Fibroblast of gingiva (primary cell): ENCODE measurements at places on chromosomes 7 and 10.

GRCh38 chr7:137169282-137169698, 174.2 kb downstream of the PTN start:
- peak; percentile 65 for DNase-seq

- no peak for DNase-seq
Measured at GRCh38 chr7:20287317-20287716, 43.4 kb upstream of the ITGB8 start.

DNA sequence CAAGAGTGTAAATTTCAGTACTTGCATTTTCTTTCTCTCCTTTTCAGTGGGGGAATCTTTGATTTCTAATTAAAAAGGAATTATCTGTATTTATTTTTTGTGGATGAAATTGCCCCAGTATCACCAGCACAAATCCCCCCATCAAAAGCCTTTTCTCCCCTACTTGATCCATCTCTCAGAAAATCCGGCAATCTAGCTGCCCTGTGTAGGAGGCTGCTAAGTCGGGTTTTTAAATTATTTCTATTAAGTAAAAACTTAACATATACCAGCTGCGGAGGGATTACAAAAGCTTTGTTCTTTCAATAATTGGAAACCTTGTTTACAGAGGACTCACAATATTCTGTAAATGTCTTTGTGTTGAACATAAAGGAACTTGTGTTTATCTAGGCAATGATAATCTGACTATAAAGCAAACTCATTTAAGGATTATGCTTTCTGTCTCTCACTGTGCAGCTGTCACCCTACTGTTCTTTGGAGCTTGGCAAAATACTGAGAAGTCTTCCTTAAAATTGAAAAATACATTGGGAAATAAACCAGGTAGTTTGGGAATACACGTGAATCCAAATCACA, 177.4 kb upstream of the PRR15 start:
- no peak for DNase-seq

DNA sequence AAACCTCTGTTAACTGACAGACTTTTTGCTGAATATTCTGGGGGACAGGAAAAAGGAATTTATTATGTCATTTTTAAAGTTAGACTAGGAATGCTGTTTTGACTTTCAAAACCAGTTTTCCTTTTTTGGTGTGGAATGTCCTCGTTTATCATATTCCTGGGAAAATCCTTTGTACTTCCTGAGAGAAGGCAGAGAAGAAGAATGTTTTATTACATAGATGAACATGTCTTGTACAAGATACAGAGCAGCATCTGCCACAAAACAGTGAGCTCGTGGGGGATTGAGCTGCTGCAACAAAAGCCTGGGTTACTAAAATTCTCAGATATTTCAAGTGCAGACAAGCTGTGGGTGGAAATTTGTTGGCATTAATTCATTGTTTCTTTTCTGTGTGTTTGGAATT, 20.2 kb downstream of the MCU start:
- no peak for DNase-seq

- DNase-seq: no peak
Measured at GRCh38 chr10:114402871-114403540, 1.3 kb downstream of the AFAP1L2 start.

DNA sequence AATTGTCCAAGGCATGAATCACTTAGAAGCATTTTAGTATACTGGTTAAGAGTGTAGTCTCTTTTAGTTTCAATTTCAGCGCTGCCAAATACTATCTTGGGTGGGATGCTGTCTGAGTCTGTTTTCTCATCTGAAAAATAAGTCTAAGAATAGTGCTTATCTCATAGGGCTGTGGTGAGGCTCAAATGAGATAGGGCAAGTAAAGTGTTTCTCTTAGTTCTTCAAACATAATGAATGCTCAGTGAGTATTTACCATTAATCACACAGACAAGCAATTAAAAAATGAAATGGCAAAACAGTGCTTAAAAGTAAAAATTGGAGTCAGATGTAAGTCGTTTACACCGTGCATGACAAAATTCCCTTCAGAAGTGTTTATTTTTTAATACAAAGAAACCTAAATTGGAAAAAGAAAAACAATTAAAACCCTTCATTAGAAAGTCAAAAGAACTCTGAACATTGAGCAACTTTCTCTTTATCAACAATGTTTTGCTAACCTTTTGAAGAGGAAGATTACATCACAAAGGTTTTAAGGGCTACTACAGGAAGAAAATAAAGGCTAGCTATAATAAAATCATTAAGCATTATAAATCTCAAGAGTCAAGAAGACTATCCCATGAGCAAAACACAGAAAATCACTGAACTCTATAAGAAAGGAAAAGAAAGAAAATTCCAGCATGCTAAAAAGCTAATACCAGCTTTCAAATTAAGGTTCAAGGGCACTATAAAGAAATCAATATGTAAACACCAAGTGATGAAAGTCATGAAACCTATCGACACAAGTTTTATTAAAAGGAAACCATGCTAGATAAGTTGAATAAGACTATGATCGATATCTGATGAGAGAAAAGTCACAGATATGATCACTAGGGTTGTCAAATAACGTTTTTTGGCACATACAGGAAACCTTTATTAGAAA, 45.6 kb upstream of the C1GALT1 start:
- no peak for DNase-seq

- no peak for DNase-seq
Measured at GRCh38 chr10:102435529-102436233, 3.3 kb upstream of the CUEDC2 start.

GRCh38 chr10:71392292-71392691, 4.4 kb upstream of the CDH23 start:
- DNase-seq: no peak

DNA sequence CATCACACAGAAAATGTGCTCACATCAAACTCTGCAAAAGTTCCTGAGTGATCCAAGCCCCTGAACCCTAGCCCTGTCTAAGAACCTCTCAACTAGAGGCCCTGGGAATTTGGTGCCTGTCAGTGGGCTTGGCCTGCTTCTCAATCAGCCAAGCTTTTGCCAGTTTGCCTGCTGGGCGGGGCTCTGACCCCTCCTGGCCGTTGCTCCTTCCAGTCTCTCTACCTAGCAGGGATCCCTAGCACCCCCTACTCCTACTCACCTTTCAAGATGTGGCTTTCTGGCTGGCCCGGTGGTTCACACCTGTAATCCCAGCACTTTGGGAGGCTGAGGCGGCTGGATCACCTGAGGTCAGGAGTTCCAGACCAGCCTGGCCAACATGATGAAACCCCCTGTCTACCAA, 2.1 kb downstream of the KLRG2 start:
- no peak for DNase-seq

GRCh38 chr7:121041516-121042148, 53.1 kb downstream of the CPED1 start:
- DNase-seq: no peak

DNA sequence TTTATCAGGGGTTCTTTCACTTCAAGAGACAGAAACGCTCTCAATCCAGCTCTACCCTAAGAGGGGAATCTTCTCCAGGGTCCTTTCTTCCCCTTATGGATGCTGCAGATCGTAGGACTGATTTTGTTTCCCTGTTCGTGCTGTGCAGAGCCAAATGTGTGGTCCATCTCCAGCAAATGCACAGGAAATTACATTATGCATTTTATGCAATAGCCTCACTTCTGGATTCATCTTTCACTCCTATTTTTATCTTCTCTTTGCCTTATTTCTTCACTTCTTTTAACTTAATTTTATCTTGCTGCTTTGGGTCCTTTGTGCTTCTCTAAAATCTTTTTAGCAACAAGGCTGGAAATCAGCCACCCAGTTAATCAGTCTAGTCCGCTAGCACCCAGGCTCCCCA, 184.5 kb upstream of the INHBA start:
- DNase-seq: peak; percentile 9

GRCh38 chr10:64109926-64110495, 588.8 kb downstream of the REEP3 start:
- no peak for DNase-seq

DNA sequence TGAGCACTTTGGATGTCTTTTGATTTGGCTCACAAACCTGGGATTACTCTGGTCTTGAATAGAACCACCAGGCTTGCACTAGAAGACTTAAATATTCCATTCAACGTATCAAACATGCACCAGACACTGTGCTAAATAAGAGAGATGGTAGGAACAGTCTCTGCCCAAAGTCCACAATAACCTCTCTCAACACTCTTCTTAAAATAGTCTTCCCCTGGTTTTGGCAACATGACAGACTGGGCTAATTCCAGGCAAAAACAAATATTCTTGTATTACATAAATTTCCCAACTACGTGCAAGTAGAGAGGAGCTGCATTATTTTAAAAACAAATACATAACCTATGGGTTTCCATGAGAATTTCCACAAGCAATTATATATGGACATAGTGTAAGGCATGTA, 64.8 kb upstream of the PAPSS2 start:
- peak; percentile 80 for DNase-seq

DNA sequence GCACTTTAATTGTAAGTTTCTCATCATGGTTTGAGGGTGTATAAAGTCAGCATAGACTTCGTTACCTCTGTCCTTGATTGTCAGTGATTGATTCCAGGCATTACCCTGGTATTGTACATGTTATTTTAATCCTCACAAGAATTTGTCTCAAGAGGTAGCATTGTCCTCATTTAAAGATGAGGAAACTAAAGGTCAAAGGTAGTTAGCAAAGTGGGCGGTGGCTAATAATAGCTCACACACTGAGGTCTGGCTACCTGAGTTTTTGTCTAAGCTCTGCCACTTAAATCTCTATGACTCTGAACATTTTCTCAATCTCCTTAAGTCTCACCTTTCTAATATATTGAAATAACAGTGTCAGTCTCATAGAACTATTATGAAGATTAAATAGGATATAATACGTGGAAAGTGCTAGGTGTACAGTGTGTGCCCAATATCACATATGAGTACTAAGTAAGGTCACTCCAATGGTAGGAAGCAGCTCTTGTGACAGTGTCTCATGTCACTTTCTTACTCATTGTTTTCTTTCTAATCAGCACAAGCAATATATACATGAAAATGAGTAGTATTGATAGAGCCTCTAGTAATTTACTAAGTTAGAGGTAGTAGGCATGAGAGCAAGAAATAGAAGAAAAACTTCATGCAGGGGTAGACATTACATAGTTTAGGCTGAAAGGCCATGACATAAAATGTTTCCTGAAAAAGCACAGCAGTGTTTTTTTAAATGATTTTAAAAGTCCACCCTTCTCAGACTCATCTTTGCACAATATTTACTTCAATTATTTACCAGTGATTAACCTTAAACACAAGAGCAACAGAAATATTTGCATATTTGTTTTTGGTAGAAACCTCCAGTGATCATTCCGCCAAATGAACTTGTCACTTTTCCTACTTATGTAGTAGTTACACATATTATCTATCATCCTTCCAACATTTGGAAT, 21.0 kb downstream of the AHR start:
- no peak for DNase-seq

- DNase-seq: no peak
Measured at GRCh38 chr10:132557696-132558515, 20.3 kb downstream of the INPP5A start.

- DNase-seq: no peak
Measured at GRCh38 chr7:85573844-85574243, 387.0 kb upstream of the SEMA3D start.

DNA sequence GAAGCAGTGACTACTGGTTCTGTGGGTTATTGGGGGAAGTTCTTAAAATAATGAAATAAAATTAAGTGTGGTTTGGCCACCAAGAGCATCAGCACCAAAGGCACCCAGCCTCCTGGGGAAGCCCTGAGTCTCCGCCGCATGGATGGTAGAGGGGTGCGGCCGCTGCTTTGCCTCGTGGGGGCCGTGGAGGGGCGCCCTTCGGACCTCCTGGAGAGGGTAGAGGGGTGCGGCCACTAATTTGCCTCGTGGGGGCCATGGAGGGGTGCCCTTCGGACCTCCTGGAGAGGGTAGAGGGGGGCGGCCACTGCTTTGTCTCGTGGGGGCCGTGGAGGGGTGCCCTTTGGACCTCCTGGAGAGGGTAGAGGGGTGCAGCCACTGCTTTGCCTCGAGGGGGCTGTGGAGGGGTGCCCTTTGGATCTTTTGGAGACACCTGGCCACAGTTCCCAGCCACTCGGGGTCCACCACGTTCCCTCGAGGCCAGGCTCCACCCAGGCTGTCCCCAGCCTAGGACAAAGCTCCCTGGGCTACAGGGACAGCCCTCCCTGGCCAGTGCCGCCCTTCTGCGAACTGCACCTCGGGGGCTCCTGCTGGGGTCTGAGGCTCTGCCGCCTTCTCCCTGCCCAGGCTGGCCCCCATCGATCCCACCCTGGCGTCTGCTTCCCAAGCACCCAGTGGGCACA, 535.1 kb downstream of the PTPRN2 start:
- DNase-seq: no peak

- DNase-seq: peak; percentile 8
Measured at GRCh38 chr7:129376076-129376777, 58.0 kb upstream of the STRIP2 start.

- DNase-seq: no peak
Measured at GRCh38 chr10:86480571-86480970, 41.0 kb downstream of the WAPL start.

- DNase-seq: peak; percentile 86
Measured at GRCh38 chr7:139340808-139341057, 404 bp upstream of the FMC1 start.

DNA sequence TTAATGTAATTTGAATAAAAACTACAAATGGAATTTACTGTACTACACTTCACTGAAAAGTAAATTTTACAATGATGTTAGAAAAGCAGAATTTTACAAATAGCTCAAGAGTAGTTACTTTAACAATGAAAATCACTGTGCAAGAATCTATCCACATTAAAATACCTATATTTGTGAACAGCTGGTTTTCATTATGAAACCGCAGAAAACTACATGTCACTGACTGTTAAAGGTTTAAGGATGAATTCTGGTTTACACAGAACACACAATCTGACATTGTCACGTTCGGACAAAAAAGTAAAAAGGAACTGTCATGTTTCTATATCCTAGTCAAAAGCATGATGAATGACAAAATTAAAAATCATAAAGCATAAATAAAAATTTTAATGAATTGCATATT, 415.3 kb upstream of the PRKCQ start:
- DNase-seq: peak; percentile 9

DNA sequence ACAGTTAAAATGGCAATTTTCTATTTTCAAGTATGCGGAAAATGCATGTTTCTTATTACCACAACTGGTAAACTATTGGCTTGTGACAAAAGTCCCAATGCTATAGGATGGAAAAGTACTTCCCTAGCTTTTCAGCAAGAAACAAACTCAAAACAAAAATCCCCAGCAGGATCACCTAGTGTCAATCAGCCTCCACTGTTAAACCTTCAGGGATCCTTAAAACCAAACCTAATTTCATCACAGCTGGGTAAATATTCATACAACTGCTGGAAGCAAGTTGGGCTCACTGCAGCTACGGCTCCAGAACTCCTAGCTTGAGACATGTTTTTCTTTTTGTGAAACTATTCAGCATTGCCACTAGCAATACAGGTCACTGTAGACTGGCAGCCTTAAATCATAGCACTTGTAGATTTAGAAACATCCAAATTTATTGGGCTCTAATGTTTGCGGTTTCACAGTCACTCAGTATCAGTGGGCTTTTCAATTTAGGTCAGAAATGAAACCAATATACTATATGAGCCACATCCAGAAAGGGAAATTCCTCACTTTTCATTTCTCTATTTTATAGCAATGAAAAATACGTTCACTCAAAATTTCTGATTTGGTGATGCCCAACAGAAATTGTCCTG, 145.2 kb upstream of the ANK3 start:
- no peak for DNase-seq

- no peak for DNase-seq
Measured at GRCh38 chr7:1910827-1911226, 240.8 kb downstream of the ELFN1 start.

- DNase-seq: no peak
Measured at GRCh38 chr10:116098411-116099022, 174.5 kb downstream of the GFRA1 start.

GRCh38 chr10:78924319-78925003, 144.3 kb upstream of the ZMIZ1 start:
- no peak for DNase-seq

- DNase-seq: no peak
Measured at GRCh38 chr7:372932-373791, 83.2 kb downstream of the FOXL3 start.
